A549 treated with RU486 at 1 μM for 4 hours (cell line): ENCODE measurements at places on chromosomes 12 and 14. TPM values are rescaled to one million over a fixed set of nuclear protein-coding genes. Genes with fewer than 3 reads are reported as not detected.

Gene KLHL33
- total RNA-seq = not detected in 5 replicates

Gene DPPA3
- not detected in 5 replicates for total RNA-seq

Gene PLEKHD1
- 0.03 to 0.05 TPM (median 0.04 TPM) in 3 of 5 replicates, not detected in the others for total RNA-seq

Gene OTOGL
- 0.02 TPM in 1 of 5 replicates, not detected in the others for total RNA-seq

Gene DLGAP5
- 19.2 to 42.0 TPM (median 33.7 TPM) in 5 replicates for total RNA-seq

Gene C3AR1
- total RNA-seq = not detected in 5 replicates

Gene PPP4R4
- total RNA-seq = 0.27 to 0.79 TPM (median 0.46 TPM) in 5 replicates

Gene GLS2
- total RNA-seq = 0.09 to 0.76 TPM (median 0.16 TPM) in 5 replicates

Gene GSG1
- 0.15 to 0.28 TPM (median 0.27 TPM) in 5 replicates for total RNA-seq

Gene MEG3
- total RNA-seq = 44.1 to 69.8 TPM (median 51.9 TPM) in 5 replicates

Gene MYRFL
- not detected in 5 replicates for total RNA-seq

Gene SDR9C7
- not detected in 5 replicates for total RNA-seq

Gene ZC2HC1C
- total RNA-seq = 3.0 to 4.3 TPM (median 3.3 TPM) in 5 replicates

Gene GPRC5D
- total RNA-seq = not detected in 5 replicates

Gene RAB3IP
- 9.4 to 15.9 TPM (median 13.2 TPM) in 5 replicates for total RNA-seq

Gene NDUFA12
- total RNA-seq = 127 to 163 TPM (median 141 TPM) in 5 replicates

Gene CD69
- total RNA-seq = not detected in 5 replicates

Gene HOTAIR
- total RNA-seq = 0.07 to 0.17 TPM (median 0.12 TPM) in 4 of 5 replicates, not detected in the other

Gene HHIPL1
- total RNA-seq = 0.05 to 0.34 TPM (median 0.29 TPM) in 5 replicates

Gene TPPP2
- total RNA-seq = not detected in 5 replicates
